ENCODE measurements at places on chromosomes 16 and 17.
A peak's percentile ranks its signal among the peaks of the same experiment; 100 is the strongest.

DNA sequence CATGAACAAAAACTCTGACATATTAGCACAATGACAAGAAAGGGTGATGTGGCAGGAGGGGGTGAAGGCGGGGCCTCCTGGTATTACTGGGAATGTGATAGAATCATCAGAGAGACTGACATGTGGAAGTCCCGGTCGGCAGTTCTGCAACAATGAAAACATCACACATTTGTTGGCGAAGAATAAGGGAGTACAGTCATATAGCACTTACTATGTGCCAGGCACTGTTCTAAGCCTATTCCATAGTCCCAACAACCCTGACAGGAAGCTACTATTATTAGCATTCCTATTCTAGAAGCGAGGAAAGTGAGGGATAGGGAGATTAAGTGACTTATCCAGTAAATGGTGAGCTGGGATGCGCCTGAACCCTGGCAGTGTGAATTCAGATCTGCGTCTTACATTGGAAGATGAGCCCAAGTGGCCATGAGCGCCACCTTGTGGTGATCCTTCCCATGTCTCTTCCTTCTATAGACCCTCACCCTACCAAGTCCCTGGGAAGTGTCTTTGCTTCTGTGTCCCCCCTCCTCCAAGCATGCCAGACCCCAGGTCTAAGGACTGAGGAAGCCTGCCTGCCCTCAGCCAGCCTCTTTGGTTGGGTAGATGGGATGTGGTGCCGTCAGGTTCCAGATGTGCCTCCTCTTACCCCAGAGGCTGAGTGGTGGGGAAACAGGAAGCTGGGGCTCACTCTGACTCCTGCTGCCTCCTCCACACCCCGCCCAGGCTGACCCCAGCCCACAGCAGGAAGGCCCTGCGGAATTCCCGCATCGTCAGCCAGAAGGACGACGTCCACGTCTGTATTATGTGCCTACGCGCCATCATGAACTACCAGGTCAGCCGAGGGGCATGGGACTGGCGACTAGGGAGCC is 14.0 kb downstream of the FMNL1 start:
- DNase-seq, result peak; percentile 74

- DNase-seq, result peak; percentile 42
Observed at GRCh38 chr17:76442341-76443338, 10.3 kb downstream of the UBE2O start.

GRCh38 chr17:35167666-35168065 is 20.0 kb downstream of the UNC45B start:
- DNase-seq, result no peak

- DNase-seq, result no peak
Observed at GRCh38 chr17:27995554-27995953, 46.9 kb upstream of the NLK start.

- DNase-seq, result no peak
Observed at GRCh38 chr17:57902800-57903759, 52.1 kb downstream of the CUEDC1 start.

DNA sequence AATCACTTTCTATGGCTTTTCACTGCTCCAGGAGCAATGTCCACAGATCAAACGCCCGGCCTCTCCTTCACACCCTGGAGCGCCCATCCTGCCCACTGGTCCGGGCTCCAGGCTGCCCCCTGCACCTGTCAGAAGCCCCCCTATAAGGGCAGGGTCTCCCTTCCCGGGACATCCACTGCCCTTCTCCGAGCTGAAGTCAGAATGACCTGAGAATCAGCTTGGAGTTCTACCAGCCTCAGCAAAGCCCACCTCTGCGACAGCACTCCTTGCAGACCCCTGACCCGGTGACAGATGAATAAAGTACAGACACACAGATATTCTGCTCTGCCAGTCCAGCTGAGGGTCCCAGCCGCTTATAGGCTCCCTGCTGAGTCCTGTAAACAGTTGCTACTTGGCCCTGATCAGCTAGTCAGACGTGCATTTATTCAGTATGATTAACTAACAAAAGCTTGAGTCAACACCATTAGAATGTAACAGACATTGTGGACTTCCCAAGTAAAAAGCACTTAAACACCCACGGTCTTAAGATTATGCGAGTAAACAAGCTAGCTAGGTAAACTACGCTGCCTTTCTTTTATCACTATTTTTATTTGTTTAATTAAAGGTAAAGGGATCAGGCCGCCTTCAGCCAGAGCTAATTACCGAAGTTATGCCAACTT is 4.8 kb downstream of the SLC7A5 start:
- no peak for DNase-seq

GRCh38 chr16:53773150-53773846 is 69.3 kb downstream of the FTO start:
- DNase-seq, result no peak

DNA sequence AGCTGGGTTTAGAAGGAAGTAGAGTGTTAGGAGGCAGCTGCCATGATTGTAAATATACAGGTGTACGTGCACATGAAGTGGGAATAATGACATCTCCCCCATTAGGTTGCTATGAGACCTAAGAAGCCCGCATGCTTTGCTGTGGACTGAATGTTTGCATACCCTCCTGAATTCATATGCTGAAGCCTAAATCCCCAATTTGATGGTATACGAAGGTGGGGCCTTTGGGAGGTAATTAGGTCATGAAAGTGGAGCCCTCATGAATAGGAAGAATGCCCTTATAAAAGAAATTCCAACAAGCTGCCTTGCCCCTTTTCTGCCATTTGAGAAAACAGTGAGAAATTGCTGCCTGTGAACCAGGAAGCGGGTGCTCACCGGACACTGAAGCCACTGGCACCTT is 44.0 kb downstream of the CCDC182 start:
- no peak for DNase-seq

DNA sequence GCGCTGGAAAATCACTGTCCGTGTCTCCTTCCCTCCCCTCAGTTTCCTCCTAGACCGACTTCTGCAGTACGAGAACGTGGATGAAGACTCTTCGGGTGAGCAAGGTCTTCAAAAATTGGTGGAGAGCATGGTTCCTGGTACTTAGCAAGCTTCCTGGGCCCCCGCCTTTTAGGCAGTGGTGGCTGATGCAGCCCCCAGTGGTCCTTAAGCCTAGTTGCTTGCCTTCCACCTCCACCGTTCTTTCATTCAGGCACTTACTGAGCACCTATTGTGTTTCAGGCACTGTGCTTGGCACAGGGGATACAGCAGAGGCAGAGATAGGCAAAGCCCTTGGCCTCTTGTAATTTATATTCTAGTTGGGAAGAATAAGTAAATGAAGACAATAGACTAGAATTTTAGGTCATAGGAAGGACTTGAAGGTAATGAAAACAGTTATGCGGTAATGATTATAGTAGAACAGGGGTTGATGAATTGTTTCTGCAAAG is 767 bp downstream of the INO80E start:
- no peak for DNase-seq

DNA sequence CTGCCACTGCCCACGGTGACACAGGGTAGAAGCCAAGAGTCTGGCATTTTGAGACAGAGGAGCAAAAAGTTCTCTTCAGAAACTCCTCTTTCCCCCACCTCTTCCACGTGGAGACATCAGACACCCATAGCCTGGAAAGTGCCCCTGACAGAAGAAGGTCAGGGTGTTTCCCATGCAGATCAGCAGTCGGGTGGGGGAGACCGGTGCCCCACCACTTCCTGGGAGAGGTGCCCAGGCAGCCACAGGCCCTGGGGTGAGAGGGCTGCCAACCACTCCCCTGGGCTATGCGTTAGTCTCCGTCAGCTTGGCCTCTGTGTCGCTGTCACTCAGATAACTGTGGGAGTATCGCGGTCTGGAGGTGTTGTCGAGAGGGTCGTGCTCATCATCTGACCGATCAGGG is 31.5 kb downstream of the PIPOX start:
- no peak for DNase-seq

DNA sequence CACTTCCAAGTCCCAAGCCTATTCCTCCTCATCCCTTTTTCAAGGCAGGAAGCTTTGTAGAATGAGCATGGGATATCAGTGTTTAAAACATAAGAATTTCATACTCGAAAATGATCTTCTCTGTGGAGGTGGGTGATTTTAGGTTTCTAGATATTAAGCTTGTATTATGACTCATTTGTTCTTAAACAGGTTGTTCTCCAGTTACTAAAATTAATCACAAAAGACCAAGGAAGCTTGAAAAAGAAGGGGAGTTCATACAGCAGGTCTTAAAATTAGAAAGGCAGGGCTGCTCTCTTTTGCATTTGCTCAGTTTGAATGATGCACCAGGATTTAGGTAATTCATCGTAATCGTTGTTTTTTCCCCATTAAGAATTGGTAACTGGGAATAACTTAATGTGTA is 208.7 kb downstream of the PRKCA start:
- DNase-seq, result peak; percentile 58

DNA sequence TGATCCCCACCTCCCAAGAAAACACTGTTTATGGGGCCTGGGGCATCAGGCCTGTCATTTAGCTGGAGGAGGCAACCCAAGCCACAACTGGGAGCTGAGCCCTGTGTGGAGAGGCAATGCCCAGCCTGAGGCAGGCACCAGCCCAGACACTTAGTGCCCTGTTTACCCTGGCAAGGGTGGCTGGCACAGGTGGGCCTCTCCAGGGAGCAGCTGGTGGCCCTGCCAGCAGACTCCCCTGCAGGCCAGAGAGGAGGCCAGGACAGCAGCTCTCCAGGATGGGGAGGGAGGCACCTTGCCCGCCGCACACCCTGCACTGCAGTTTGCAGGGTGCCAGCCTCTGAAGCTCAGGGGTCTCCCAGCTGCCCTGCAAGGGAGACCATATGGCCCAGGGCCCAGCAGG is 9.1 kb upstream of the TMEM92 start:
- no peak for DNase-seq

- peak; percentile 76 for DNase-seq
Observed at GRCh38 chr17:4728124-4728523, 3.1 kb upstream of the MED11 start.

DNA sequence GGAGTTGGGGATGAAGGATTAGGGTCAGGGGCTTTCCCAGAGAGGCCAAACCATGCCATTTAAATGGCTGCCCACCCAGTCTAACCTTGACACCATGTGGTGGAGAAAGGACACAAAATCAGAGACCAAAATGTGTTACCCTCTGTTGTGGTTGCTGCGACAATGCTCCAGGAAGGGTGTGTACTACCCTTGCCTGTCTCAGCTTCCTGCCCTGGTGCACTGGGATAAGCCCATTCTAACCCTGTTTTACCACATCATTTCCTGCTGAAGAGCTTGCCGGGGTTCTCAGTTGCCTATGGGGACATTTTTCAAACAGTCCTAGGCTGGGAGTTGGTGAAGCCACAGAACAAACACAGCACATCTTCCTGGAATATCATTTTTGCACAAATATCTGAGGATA is 4.9 kb downstream of the OR4D1 start:
- DNase-seq, result peak; percentile 57

- no peak for DNase-seq
Observed at GRCh38 chr17:19533036-19533717, 477 bp upstream of the SLC47A1 start.

DNA sequence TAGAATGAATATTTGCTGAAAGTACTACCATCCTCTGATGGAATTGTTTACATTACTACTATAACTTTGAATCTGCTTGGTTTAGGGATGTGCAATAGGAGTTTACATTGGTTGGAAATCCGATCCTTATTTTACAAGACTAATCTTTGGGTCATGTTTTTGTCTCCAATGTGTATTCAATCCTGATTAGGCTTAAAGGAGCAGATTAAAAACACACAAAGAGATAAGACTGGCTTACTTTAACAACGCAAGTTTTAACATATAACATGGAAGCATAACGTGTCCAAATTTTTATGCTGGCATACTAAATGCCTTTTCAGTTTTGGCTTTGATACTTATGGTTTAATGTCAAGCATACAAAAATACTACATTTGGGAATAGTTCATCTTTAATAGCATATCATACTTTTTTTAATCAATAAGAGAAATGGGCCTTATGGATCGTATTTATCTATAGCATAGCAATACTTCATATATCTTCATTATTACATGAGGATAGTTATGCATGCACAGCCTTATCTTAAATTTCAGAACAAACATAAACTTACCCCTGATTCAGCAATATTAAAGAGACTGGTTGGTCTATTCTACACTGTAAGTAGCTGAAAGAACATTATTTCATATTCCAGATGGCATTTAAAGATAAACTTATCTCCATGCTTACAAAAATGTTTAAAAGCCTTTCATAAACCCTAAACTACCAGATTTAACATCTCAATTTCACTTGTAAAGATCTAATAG is 69.9 kb upstream of the NACA2 start:
- no peak for DNase-seq

DNA sequence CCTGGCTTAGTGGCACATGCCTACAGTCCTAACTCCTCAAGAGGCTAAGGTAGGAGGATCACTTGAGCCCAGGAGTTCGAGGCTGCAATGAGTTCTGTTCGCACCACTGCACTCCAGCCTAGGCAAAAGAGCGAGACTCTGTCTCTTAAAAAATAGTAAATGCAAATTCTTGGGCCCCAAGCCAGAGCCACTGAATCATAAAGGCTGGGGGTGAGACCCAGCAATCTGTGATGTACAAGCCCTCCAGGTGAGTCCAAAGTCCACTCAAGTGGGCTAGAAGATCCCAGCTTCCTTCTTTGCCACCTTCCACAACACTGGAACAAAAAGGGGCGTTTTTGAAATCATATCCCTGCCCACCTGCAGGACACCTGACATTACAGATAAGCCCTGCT is 16.9 kb downstream of the TRIM25 start:
- DNase-seq, result no peak

GRCh38 chr17:64447526-64447925 is 1.4 kb upstream of the MILR1 start:
- DNase-seq, result peak; percentile 69

DNA sequence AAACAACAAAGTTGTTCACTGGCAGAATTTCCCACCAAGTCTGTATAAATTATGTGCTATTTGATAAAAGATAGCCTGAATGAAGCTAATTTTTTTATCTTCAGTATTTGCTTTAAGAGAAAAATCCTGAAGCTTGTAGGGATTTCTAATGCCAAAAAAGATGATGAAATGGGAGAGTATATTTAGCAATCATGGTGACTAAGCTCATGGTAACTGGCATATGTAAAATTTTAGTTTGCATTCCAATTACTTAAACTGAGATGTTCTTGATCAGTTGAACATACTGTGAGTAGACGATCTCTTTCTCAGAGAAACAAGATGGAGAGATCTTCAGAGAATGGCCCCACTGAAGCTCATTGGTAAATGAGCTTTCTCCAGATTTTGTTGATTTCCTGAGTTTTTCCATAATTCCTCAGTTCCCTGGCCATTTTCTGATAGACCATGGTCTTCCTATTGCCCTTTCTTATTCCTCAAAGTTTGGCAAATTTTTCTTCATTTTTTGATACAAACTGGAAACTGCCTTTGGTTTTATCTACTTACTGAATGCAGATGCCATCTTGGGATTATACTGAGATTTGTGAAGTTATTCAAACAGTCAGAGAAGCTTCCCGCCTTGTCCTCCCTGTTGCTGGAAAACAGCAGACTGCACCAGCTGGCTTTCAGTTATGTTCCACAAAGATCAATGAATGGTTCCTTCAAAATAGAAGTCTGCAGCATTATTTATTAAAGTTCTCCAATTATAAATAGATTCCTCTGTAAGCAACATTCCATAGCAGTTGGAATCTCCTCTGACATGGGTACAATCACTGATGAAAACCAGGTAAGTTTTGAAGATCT is 68.3 kb upstream of the ALOX12 start:
- DNase-seq, result no peak

- no peak for DNase-seq
Observed at GRCh38 chr17:67051837-67052236, 7.5 kb downstream of the CACNG1 start.

All from activated CD4-positive, alpha-beta T cell treated with anti-CD3 and anti-CD28 coated beads, Interleukin-2, Interleukin-4, amounts not matched to agents 100 ng/mL and 50 ng/mL, durations not matched to agents 16 hours and 8 hours (primary cell).